Stimulated activated CD8-positive, alpha-beta memory T cell treated with anti-CD3 and anti-CD28 coated beads, Interleukin-4, amount 100 ng/mL, for 1 hour (primary cell): ENCODE measurements at places on chromosomes 6 and 20.

DNA sequence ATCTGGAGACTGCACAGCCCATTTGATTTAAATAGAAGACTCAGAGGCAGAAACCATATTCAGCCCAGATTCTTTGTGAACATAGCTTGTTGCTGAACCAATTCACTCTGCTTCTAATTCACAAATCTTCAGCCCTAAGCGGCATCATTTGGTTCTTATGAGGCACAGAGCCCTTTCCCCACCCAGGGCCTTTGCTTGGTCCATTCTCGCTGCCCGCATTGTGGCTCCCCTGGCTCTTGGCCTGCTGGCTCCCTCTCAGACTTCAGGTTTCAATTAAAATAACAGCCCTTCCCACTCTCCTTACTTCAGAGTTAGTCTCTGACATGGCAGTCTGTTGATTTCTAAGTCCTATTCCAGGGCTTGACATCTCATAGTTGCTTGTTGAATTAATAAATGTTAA, 9.4 kb upstream of the TMEM14A start:
- no peak for DNase-seq

DNA sequence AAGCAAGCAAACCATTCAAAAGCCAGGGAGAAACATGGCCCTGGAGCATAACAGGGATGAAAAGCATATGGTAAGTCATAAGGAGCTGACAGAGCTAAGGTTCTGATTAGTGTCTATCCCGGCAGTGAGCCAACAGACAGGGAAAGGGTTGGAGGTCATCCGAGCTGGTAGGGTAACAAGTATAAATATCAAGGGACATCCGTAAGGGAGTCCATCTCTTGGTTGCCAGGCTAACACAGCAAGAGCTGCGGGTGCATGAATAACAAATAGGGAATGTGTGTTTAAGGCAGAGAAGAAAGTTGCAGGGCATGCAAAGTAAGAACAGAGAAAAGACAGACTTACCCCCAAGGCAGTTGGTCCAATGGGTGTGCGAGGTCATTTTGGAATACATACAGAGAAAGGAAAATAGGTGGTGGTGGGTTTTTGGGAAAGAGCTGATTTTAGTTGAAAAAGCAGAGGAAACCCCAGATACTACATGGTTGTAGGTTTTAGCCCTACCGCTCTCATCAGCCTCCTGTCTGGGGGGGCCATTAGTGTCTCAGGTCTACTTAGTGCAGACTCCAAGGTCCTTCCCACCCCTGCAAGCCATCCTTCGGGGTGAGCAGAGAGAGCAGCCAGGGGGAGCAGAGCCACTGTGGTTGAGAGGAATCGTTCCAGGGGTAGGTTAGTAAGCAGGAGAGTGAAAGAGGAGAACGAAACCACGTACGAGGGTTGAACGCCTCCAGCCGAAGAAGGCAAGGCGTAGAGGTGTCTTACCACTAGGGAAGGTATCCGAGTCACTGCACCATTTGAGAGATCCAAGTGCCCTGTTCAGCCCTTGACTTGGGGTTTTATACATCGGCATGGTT, at the start of gene ERVFRD-1:
ERVFRD-1 (minus strand) TSS at position 805 of the 848 bp plus-strand sequence. CDS start 6,415 bp downstream, outside the sequence.
- no peak for DNase-seq

DNA sequence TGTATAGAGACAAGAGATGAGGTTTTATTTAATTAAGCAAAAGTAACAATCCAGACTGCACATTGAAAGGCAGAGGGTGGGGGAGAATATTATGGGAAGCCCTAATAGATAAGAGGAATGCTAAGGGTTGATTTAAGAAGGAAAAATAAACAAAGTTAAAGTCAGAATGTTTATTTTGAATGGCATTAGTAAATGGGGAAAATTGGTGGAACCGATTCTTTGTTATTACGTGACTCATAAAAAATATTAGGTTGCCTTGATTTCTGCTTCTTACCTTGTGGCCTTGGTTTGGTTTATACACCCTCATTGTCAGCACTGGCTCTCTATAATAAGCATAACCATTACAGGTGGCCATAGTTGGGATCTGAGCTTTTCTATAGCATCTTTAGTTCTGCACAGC, 674.8 kb upstream of the CITED2 start:
- no peak for DNase-seq

- DNase-seq = no peak
Observed at GRCh38 chr6:129321303-129321702, 388.7 kb downstream of the ARHGAP18 start.

GRCh38 chr6:130560231-130560630, 194.4 kb downstream of the TMEM200A start:
- no peak for DNase-seq

DNA sequence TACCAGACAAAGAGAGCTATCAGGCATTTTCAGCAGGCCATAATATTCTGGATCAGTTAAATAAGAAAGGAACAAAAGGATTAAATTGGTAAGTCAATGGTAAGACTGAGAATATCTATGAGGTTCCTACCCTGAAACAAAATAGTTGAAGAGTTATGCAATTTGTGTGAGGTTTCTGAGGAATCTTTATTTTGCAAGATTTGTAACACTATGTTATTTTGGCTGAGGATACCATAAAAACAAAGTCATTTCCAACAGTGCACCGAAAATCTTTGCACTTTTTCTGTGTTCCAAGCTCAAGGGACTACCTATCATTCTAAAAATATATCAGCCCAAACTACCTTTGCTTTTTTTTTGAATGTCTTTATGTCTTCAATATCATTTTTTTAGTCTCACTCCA, 383.3 kb upstream of the CITED2 start:
- no peak for DNase-seq

DNA sequence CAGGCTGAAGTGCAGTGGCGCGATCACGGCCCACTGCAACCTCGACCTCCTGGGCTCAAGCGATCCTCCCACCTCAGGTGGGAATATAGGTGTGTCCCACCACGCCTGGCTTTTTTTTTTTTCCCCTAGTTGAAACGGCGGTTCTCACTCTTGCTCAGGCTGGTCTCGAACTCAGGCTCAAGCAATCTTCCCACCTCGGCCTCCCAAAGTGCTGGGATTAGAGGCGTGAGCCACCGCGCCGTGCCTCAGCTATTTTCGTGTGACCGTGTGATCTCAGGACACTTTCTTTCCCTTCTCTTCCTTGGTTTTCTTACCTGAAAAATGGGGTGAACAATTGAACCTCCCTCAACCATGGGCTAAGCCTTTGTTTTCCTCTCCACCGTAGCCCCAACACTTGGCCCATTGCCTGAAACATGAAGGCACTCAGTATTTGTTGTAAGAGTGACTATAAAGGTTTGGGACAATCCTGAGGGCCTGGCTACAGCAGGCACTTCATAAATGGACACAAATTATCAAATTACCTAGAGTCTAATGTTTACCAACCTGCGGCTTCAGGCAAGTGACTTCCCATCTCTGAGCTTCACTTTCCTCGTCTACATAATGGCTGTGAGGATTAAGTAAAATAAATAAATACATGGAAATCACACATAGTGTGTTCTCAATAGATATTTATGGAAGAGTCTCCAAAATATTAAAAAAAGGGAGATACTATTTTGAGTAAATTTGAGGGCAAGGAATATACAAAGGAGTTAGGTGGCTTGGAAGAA, 31.4 kb upstream of the ID1 start:
- no peak for DNase-seq

DNA sequence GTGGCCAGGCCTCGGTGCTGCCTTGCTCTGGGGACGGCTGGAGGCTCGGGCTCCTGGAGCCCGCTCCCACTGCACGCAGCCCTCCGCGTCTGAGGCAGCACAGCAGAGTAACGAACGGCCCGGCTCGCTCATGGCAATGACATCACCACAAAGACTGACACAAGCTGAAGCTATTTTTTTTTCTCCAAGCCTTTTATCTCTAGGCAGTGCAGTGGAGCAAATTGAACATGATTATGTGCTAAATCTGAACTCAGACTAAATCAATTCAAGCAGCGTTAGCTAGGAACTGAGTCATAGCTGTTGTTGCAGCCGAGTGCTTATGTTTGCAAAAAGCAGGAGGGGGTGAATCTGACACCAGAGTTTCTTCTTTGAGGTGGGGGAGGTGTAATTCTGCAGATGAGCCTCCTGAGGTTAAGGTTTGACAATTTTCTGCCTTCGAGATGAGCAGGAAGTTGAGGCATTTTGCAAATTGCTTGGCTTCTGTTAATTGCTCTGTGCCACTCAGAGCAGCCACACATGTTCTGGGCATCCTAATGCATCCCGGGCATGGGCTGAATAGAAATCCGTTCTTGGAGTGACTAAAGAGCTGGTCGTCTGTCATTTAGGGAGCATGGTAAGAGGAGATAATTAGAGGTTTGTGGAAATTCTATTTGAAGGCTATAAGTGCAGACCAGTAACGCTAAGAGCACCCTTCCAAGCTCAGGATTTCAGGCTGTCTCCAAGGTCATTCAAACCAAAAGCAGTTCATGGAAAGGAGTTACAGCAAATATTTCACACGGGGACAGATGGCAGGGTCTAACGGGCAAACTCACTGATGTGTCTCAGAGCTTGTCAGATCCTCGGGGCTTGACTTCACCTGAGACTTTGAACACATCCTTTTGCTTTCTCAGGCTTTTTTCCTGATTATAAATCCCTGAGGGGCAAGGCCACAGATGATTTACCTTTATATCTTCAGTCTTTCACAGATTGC, 155.1 kb upstream of the ENPP5 start:
- no peak for DNase-seq

GRCh38 chr20:20699144-20699543, 13.3 kb downstream of the RALGAPA2 start:
- DNase-seq = no peak

DNA sequence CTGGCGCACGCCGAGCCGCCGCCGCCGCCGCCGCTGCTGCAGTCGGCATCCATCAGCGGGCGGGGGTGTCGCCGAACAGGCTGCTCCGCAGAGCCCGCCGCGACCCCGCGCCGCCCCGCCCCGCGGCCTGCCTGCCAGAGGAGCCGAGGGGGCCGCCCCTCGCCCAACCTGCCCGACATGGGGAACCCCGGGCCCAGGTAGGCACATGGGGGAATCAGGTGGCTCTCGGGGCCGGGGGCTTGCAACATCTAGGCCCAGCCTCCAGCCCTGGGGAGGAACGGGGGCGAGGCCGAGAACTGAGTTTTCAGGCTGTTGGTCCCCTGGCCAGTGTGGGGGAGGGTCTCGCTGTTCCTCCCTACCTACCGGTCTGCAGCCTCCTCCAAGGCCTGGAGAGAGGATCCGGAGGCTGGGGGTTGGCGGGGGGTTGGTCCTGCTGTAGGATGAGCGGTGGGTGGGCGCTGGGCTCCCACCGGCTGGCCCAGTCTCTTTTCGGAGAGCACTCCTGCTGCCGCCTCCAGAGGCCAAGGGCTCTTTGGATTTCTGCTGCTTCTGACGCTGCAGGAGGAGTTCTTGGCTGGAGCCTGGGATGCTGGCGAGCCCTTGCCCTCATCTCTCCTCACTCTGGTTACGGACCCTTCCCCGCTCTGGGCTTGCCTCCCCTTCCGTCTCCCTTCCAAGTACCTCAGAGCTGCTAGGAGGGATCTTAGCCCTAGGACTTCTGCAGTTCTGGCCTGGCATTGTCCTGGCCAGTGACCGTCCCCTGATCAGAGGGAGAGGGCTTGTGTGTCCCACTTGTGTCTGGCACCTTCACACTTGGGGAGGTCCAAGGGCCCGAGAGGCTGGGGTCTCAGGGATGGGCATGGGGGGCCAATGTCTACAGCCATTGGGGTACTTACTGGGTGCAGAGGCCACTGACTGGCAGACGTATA, at the start of gene EPB41L1:
EPB41L1 (plus strand) TSS at position 41 of the 929 bp plus-strand sequence. CDS start 19,038 bp downstream, outside the sequence.
- no peak for DNase-seq

DNA sequence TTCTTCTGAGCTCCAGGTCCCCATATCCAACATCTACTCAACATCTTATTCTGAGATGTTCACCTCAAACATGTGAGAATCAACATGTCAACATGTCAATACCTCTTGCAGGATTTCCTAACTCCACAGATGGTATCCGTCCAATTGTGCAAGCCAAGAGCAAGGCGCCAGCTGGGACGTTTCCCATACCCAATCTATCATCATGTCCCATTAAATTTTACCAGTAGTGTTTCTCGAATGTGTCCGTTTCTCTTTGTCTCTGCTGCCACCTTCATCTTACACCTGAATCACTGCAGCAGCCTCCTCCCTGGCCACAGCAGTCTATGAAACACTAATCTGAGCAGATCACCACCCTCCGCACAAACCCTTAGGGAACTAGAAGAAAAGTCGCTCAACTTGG, 78.0 kb upstream of the RPS6KA2 start:
- no peak for DNase-seq

GRCh38 chr6:134510920-134511319, 193.0 kb upstream of the SGK1 start:
- no peak for DNase-seq

- DNase-seq = no peak
Observed at GRCh38 chr20:32829311-32830005, 9.7 kb downstream of the MAPRE1 start.

GRCh38 chr20:62738025-62738881, 29.6 kb downstream of the NTSR1 start:
- DNase-seq = no peak

GRCh38 chr20:62243106-62243505, 4.8 kb downstream of the OSBPL2 start:
- no peak for DNase-seq

GRCh38 chr6:48403587-48403986, 292.6 kb upstream of the PTCHD4 start:
- DNase-seq = no peak

DNA sequence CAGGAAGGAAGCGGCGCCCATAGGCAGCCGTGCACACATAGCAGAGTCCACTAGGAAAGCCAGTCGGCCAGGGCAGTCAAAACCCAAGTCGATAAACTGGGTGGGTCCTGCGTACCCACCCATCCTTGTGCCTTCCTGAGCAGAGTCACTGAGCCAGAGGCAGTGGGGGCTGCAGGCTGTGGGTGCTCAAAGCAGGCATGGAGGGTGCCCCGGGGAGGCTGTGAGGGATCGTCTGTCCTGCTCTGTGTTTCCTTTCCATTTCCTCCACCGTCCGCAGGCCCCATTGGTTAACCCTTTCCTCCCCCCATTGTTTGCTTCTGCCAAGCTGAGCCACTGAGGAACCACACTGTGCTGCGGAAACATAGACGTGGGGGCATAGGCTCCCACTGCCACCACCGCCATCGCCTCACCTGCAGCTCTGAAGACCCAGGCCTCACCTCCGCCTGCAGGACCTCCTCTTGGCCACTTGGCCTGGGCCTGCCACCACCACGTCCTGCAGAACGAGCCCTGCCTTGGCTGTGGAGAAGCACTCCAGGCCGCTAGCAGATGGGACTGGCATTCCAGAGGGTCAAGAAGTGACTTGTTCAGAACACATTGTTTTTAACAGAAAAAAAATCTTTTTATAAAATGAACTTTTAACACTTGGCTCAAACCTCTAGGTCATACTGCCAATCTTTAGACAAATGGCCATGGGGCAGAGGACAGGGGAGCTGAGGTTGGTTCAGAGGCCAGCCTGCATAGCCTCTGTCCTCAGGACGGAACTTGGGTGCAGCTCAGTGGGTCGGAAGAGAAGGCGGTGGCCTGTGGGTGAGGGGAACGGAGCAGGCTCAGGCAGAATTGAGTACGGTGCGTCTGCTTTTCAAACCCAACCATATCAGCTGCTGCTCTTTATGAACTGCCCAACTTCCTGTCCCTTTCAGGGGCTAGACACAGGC, 52.6 kb downstream of the TCP11 start:
- no peak for DNase-seq

- DNase-seq = no peak
Observed at GRCh38 chr6:108945681-108946159, 97.5 kb downstream of the ARMC2 start.
